ENCODE measurements at places on chromosomes 7 and 10.
A peak's percentile ranks its signal among the peaks of the same experiment; 100 is the strongest.

DNA sequence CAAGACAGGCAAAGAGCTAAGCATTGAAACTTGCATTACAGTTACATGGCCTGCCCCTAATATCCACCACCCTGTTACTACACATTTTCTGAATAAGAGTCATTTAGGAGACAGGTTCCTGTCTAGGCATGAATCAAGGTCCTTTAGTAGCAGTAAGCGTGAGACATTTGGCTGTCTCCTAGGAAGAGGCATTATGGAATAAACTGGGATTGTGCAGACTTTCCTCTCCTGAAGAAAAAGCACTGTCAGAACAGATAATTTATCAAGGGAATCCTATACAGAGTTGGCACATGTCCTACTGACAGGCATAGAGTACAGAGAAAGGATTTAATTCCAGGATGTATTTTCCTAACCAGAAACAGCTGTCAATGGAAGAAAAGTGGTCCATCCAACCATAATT is 111.9 kb downstream of the INHBA start:
- no peak for DNase-seq

DNA sequence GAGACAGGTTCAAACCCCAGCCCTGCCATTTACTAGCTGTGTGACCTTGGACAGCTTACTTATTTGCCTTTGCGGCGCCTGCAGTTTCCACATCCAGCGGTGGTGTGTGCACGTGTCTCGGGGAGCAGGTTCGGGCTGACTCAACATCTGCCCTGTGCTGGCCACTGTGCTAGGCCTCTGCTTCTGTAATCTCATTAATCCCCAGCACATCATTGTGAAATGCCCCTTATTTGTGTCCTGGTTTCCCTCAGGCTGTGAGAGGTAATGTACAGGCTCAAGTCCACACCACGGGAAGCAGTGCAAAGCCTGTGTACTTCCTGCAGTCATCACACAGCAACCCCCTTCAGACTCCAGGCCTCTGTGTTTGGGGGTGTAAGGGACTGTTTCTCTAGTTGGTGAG is 285.7 kb downstream of the RPS24 start:
- no peak for DNase-seq

DNA sequence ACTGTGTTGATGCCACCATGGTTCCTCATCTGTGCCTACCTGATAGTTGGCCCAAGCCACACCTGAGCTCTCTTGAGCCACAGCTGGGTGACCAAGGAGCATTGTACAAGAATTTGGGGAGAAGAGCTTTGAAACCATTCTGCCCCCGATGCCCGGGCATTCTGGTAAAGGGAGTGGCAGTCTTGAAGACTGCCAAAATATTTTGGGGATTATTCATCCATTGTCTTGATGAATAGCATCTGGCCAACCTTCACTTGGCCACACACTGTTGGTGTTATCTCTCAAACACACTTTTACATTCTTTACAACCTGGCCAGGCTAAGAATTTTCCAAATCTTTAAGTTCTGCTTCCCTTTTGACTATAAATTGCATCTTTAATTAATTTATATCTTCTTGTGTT is 113.1 kb upstream of the PCBD1 start:
- DNase-seq, result no peak

GRCh38 chr10:34760606-34761005 is 54.5 kb downstream of the PARD3 start:
- DNase-seq, result no peak

GRCh38 chr7:157282141-157282801 is 54.5 kb upstream of the DNAJB6 start:
- DNase-seq, result no peak

- no peak for DNase-seq
Observed at GRCh38 chr10:108166401-108166800, 1001.9 kb upstream of the SORCS1 start.

GRCh38 chr7:36317276-36317675 is 72.4 kb upstream of the ANLN start:
- no peak for DNase-seq

GRCh38 chr10:43939939-43940820 is 291.5 kb upstream of the ZNF32 start:
- no peak for DNase-seq

DNA sequence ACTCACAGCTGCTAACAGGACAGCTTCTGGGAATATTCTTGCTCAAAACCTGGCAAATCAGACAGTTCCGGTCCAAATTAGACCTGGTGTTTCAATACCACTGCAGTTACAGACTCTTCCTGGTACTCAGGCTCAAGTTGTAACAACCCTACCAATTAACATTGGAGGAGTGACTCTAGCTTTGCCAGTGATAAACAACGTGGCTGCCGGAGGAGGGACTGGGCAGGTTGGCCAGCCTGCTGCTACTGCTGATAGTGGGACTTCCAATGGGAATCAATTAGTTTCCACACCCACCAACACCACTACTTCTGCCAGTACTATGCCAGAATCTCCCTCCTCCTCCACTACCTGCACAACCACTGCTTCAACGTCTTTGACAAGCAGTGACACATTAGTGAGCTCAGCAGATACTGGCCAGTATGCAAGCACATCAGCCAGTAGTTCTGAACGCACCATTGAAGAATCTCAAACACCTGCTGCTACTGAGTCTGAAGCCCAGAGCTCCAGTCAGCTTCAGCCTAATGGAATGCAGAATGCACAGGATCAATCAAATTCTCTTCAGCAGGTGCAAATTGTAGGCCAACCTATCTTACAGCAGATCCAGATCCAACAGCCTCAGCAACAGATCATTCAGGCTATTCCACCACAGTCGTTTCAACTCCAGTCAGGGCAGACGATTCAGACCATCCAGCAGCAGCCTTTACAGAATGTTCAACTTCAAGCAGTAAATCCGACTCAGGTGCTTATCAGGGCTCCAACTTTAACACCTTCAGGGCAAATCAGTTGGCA is 2.1 kb downstream of the SP4 start:
- DNase-seq, result no peak

DNA sequence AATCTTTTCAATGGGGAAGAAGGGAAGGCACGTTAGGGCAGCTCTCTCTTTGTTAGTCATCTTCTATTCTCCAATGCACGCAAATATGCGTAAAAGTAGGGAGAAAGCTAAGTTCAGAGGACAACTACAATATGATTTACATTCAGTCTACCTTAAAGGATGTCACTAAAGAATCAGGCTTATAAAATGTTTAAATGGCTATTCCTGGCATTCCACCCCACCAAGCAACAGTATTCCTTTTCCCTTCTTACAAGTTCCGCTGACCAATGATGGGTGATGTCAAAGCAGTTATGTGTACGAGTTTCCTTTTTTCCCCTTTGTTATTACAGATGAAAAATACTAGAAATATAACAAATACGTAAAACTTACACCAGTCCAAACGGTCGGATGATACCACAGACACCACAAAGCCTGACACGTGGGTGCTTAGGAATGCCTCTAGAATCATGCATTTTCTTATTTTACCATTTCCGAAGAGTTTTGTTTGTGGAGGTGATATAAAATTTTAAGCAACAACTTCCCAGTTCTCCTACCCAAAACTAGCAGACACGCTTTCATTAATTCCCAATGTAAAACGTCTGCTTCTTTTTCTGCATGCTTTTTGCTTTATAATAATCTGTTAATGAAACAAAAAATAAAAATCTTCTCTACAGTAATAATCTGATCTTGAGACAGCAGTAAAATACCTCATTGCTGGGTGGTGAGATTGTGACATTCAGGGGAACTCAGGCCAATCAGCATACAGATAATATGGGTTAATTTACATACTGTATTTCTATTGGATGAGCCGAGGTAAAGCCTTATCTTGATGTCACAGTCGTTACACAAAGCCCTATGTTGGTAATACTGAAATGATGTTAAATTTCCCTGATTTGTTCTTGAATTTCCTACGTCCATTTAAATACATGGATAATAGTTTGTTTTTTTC is 708 bp upstream of the GPR85 start:
- no peak for DNase-seq

DNA sequence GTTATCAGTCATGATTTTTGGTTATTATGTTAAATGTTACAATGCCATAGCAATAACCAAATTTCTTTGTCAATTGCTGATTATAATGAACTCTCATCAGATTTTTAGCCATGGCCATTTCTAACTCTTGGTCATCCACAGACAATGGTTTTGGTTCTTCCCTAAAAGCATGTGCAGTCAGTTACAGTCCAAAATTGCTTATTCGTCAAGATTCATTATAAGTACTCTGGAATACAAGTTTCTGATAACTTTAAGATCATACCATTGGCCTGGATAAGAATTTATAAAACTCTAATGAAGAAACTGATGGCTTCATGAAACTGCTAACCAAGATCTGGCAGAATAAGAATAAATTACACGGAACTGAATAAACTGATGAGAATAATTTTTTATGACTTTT is 50.9 kb downstream of the PDZD8 start:
- no peak for DNase-seq

- DNase-seq, result no peak
Observed at GRCh38 chr10:122323189-122323588, 51.3 kb upstream of the PLEKHA1 start.

DNA sequence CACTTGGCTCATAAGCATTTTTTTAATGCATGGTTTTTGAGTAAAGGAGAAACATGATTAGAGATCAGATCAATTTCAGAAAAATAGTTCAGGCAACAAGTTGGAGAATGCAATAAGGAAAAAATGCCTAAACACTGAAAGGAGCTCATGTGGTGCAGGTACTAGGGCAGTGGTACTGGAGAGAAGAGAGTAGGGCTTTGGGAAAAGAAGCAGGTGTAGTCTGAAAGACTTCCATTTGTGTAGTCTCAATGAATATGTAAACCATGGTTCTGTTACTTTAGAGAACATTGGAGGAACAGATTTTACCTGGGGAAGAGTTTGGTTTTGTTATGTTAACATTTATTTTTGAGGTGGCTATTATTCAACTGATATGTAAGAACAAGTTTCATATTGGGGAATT is 5.5 kb downstream of the GTPBP10 start:
- no peak for DNase-seq

- DNase-seq, result no peak
Observed at GRCh38 chr10:13709931-13710650, 123.3 kb downstream of the PRPF18 start.

GRCh38 chr7:6271060-6271658 is 1.3 kb downstream of the CYTH3 start:
- peak; percentile 55 for DNase-seq

DNA sequence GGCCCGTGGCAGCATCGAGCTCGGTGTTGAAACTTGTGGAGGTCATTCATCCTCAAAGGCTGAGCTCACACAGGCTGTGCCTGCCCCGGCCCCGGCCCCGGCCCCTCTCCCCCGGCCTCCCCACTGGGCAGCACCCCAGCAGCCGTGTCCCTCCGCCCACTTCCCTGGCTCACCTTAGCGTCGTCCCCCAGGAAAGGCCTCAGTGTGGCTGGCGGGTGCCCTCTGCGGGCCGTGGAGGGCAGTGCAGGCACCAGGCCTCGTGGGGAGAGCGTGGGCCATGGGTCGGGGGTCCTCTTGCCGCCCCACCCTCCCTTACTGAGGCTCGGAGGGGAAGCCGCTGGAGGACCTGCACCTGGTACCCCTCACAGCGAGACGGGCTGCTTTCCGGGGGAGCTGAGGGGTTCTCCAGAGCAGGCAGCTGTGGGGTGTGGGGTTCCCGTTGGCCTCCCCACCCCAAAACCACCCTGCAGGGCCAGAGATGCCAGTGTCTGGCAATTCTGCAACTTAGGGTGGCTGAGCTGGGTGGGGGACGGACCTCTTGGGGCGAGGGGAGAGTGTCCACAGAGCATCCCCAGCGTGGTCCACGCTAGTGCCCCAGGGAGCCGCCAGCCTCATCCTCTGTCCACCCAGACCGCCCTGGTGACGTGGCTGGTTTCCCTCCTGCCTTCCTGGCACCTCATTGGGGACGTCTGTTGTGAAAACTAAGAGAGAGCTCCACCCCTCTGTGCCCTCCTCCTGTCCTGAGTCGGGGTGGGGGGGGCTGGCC is 44.2 kb upstream of the DPYSL4 start:
- peak; percentile 80 for DNase-seq

- no peak for DNase-seq
Observed at GRCh38 chr10:62011558-62011957, 110.1 kb downstream of the ARID5B start.

DNA sequence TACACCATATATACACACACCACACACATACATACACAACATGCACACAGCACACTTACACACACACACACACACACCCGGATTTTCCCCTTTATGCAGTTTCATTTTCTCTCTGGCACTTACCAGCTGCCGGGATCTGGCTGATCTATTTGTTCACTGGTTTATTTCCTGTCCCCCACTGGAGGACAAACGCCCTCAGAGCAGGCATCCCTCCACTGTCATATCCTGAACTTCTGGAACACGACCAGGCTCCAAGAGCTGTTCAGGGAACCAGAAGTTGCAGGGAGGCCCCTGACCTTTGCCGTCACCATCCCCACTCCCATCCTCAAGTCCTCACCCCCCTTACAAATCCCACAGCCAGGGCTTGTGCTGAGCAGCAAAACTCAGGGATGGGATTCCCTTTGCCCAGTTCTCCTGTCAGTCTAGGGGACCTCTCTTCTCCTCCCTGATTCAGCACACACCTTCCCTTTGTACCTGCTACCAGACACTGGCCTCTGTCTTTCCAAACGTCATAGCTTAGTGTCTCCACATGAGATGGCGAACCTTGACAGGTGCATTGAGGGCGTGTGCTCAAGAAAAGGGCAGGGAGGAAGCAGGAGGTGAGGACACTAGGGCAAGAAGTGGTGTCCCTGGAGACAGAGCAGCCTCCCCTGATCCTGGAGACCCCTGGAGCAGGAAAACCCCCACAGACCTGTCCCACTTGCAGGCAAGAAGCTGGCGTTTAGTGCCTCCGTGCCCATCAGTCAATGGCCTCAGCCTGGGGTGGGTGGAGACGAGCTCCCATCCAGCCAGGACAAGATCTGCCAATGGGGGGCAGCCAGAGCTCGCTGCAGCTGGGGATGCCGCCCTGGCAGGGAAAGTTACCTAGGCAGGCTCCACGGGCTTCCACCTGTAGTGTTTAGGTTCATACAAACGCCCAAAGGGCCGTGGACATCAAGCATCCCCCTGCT is 12.7 kb upstream of the DOCK1 start:
- DNase-seq, result no peak

DNA sequence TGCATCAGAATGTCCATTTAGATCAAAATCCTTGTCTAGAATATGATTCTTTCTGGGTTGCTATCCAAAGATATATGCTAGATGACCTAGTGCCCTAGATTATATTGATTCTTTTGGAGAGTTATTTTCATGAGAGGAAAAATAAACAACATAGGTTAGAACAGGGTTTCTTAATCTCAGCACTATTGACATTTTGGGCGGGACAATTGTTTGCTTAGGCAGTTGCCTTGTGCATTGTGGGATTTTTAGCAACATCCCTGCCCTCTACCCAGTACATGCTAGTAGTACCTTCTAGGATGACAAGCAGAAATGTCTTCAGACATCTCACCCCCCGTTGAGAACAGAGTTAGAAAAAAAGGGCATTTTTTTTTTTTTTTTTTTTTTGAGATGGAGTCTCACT is 25.1 kb upstream of the LAMB1 start:
- no peak for DNase-seq

Measured in right cardiac atrium (tissue), 5 donors.